ENCODE measurements at places on chromosomes 2 and 18.

GRCh38 chr2:100013892-100014677 lies 128.3 kb downstream of the AFF3 start:
- no peak for DNase-seq

- DNase-seq: no peak
Measured at GRCh38 chr18:43222501-43222900, 54.8 kb downstream of the SYT4 start.

GRCh38 chr2:238868616-238869292 lies 20.9 kb downstream of the TWIST2 start:
- peak; percentile 85 for DNase-seq

DNA sequence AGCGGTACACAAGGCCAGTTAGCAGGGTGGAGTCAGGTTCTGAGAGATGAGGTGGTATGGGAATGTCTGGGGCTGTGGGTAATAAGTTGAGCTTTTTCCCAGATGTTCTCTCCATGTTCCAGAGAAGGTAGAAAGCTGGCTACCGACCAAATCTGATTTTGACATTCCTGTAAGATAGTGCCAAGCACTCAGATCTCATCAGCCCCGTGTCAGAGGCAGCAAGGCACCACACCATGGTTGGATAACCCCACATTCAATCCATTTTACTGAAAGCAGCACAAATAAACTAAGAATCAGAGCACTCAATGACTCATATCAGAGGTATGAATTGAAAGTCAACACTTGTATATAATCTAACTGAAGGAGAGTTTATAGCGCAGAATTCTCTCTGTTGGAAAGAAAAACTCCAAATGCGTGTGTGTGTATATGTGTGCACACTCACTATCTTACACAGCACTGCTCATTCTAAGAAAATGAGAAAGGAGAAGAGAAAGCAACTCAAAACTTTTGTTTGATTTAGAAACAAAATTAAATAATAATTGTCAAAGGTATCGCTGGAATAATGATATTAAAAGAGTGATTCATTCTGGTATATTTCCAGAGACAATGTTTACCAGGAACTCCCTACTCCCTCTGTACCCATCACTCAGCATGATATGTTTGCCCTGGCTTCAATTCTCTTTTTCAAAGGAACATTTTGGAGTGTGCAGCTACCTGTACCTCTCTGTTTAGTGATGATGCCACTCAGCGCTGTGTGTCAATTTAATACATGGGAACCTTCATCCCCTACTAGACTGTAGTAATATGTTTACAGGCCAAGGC lies 375.1 kb upstream of the ID2 start:
- DNase-seq: no peak
